DMS79 treated with DMSO at 0.1 percent for 48 hours (cell line): ENCODE measurements at places on chromosomes 2 and 18.

- DNase-seq = no peak
These were observed 43.4 kb downstream of the NMS start for GRCh38 chr2:100513650-100514049.

DNA sequence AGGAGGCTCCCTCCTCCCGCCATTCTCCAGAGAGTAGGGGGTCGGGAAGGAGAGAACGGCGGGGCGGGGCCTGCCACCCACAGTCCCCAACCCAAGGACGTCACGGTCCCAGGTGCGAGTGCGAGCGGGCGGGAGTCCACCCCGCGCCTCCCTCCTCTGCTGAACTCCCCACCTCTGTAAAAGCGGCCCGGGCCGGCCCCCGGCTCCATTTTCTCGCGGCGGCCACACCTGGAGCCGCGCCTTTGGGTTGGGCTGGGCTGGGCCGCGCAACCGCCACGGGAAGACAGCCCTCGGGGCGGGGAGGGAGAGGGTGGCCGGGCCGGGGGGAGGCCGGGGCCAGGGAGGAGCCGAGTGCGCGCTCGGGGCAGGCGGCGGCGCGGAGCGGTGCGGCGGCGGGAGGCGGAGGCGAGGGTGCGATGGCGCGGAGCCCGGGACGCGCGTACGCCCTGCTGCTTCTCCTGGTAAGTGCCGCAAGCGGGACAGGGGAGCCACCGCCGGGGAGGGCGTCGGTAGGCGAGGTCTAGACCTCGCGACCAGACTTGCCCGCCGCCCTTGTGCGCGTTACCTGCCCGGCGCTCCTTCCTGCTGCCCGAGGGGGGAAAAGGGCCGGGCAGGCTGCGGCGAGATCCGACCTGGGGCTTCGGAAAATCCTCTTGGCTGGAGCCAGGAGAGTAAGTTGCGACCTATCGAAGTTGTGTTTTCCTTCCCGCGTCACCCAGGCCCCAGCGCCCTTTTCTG lies at the start of gene DSG2:
Gene DSG2 (plus strand): TSS at position 342 of the 738 bp plus-strand sequence. CDS start 75 bp downstream, at position 417.
- peak; percentile 12 for DNase-seq

- DNase-seq = peak; percentile 47
These were observed 1.1 kb downstream of the HNRNPLL start for GRCh38 chr2:38601463-38602135.

DNA sequence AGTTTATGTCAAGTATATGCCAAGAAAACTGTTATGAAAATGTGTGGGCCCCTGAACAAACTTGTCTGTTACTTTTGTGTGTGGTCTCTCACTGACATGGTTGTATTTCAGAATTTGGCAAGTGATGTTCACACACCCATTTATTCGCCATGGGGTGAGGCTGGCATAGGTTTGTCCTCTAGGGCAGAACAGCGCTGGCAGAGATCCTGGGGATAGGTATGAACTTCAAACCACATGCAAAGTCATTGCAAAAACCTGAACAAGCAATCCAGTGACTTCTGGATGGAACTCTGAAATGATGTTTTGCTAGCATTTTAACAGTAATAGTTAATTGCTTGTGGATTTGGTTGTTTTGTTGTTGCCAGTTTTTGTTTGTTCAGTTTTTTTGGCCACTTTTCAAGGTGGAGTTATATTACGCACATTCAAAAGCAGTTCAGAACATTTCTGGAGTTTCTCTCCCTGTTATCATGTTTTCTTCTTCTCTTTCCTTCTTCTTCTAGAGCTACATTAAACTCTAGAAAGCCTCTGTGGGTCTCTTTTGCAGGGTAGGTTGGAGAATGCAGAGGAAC lies 78.5 kb downstream of the MDH1 start:
- no peak for DNase-seq

DNA sequence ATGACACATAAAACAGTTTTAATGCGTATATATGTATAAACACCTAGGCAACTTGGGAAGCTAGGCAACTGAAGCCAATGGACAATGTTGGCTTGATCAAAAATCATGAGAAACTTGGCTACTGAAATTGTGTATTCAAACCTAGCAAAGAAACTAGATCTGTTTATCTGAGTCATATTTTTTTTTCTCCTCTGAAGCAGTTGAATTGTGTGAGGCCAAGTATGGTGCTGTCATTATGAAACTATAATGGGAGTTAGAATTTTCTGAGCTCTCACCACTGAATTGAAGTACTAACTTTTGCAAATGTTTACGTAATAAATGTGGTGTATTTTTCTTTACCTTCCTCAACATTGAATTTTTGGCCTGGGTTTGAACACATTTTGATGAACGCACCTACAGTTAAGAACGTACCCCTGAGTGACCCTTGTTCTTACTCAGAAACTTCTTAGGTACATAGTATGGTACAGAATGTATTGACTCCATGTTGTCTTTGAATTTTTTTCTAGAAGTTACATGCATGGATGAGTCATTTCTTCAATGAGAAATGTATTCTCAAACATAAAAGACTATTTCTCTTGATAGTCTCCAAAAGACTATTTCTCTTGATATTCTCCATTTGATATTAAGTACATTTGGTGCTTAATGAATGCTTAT lies 23.8 kb downstream of the CD28 start:
- no peak for DNase-seq
